GM18507 (cell line): ENCODE measurements at places on chromosomes 16 and 17.
A peak's percentile ranks its signal among the peaks of the same experiment; 100 is the strongest.

DNA sequence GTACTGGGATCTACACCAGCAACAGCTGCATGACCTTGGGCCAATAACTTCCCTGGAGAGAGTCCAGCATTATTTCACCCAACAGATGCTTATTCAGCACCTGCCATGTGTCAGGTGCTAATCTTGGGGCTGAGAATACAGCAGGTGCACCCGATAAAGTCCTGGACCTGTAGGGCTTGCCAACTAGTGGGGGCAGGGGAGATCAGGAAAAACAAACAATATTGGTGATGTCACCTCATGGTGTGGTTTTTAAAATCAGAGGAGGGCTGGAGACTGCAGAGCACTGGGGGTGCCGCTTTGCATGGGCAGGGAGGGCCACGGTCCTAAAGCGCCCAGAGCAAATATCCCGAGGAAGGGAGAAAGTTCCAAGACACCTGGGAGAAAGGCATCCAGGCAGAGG is 218.8 kb downstream of the C16orf95 start:
- no peak for DNase-seq

DNA sequence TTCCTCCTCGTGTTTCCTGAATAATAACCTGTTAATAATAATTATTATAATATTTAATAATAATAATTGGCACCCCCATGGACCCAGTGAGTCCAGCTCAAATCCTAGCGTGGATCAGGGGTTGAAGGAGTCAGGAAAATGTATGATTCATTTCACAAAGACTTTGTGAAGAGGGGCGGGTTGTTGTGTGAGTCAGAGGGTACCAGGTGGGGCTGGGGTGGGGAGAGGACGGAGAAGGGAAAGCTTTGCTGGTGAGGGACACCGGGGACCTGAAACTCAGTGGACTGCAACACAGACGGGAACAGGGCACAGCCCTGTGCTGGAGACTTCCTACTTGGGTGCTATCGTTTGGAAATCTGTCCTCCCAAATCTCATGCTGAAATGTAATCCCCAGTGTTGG is 3.1 kb upstream of the ADORA2B start:
- DNase-seq: no peak

- DNase-seq: peak; percentile 66
Observed at GRCh38 chr17:41835800-41836549, at the start of gene NT5C3B. TSS of gene NT5C3B (minus strand) at chr17:41836232. CDS start at chr17:41836193, 39 bp downstream.

DNA sequence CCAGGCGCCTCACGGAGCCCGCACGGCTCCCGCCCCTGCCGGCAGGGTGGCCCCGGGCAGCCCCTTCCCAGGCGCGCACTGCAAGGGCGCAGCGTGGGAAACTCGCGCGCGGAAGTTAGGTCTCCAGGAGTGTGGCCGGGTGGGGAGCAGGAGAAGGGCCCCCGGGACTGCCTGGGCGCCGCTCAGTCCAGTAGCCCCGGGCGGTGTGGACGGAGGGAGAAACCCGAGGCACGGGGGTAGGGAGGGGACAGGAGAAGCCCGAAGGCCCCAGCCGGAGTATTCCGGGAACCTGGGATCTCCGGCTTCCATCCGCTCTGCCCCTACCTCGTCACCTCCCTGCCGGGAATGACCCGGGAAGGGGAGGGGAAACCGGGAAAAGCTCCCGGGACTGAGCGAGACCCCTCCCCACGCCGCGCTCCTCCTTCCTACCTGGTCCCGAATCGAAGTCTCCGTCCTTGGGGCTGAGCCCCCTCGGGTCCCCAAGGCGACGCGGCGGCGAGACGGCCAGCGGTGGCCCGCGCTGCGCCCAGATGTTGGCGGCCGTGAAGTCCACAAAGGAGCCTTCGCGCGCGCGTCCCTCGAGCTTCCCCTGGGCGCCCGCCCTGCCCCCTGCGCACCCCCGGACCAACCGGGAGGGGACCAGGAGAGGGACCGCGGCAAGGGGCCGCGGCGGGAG is 418 bp downstream of the SOCS3 start:
- no peak for DNase-seq

- DNase-seq: no peak
Observed at GRCh38 chr16:67546761-67547422, 15.4 kb upstream of the CTCF start.

DNA sequence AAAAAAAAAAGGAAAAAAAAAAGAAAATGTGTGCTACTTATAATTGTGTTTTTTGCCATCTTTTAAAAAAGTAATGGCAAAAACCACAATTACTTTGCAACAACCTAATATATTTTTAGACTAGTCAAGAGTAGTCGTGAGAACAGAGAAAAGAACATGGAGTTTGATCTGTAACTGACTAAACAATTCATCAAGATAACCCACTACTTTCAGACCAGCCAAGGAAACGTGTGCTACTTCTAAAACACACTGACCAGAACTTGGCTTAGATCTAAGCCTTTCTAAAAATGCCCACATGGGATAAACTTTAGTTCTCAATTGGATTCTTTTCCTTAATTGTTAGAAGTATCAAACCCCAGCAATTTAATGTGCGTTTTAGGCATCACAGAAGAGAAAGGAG is 616 bp downstream of the PECAM1 start:
- no peak for DNase-seq

GRCh38 chr16:69365901-69366300 is 14.3 kb upstream of the TMED6 start:
- no peak for DNase-seq

GRCh38 chr16:80526418-80527061 is 14.3 kb upstream of the DYNLRB2 start:
- peak; percentile 4 for DNase-seq

- DNase-seq: no peak
Observed at GRCh38 chr16:89785523-89786155, 30.8 kb downstream of the FANCA start.

- no peak for DNase-seq
Observed at GRCh38 chr16:73356401-73357079, 308.6 kb upstream of the ZFHX3 start.

DNA sequence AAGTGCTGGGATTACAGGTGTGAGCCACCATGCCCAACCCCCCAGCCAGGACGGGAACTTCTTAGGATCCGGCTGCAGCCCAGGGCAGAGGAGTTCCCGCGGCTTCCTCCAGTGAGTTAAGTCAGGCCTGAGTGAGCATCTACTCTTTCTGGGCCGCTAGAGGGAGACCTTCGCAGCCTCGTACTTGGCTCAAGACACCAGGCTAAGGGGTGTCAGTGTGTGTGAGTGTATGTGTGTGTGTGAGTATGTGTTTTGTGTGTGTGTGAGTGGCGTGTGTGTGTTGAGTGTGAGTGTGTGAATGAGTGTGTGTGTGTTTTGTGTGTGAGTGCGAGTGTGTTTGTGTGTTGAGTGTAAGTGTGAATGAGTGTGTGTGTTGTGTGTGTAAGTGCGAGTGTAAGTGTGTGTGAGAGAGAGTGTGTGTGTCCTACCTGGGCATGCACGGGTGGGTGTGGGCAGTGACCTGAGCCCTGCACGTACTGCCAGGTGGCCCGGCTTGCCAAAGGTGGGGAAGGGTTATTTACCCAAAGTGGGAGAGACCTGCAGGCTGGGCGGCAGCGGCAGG is 58.5 kb downstream of the TMEM235 start:
- peak; percentile 68 for DNase-seq

- DNase-seq: no peak
Observed at GRCh38 chr16:3121851-3122467, 9.6 kb downstream of the ZNF205 start.

DNA sequence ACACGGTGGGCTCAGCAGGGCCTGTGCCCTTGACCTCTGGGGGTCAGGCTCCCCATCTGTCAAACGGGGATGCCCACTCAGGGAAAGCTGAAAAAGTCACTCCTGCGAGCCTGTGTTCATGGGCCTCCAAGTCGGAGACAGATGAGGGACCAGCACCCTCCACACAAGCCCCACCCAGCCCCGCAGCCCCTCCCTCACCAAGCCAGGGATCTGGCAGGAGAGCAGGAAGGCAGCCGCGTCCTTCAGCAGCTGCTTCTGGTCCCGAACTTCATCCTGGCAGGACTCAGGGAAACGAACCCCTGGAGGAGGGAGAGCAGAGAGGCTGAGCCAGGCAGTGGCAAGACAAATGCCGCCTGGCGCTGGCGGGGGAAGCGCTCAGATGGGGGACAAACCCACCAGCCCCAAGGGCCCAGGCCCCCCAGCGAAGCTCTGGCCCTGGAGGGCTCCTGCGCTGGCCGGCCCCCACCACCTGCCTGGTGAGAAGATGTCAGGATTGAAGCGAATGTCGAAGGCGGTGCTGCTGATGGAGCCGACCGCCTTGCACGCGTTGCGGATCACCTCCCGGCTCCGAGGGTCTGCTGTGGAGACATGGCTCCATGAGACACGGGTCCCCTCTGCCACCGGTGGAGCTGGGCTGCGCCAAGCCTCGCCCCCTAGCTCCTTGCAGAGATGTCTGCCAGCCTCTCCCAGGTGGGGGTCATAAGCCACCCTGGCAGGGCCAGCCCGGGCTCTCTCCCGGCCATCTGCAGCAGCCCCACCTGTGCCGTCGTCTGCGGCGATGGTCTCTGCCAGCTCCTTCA is 15.4 kb downstream of the CLUH start:
- DNase-seq: no peak

DNA sequence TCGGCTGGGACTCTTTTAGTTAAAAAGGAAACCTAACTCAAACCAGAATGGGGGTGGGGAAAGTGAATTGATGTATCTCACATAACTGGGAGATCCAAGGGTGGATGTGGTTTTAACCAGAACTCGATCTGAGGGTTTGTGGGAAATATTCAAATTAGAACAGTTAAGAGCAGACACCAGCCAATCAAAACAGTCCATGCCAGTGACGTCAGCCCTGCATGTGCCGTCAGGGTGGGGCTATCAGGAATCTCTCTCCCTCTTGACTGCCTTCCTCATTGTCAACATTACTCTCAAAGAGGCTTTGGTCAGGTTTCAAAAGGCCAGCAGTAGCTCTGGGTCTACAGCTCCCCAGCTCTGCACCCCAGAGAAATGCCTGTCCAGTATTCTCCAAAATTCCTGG is 94.2 kb upstream of the HSBP1 start:
- no peak for DNase-seq

DNA sequence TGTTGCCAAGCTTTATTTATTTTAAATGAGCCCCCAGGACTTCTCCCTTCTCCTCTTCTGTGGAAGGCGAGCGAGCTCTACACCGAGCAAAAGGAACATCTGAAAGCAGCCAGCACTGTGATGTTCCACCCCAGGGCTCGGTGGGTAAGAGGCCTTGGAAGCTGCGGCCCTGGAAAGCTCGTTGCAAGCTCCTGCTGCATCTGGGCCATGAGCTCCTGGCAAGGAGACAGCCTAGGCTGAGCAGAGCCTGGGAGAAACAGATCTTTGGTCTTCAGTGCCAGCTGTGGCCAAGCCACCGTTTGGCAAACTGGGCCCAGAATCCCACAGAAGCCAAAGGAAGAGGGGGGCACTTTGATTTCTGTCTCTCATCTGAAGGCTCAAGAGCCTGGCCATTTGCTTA is 114.1 kb downstream of the ENGASE start:
- DNase-seq: no peak

- DNase-seq: no peak
Observed at GRCh38 chr16:11414815-11415775, 69.8 kb downstream of the RMI2 start.

DNA sequence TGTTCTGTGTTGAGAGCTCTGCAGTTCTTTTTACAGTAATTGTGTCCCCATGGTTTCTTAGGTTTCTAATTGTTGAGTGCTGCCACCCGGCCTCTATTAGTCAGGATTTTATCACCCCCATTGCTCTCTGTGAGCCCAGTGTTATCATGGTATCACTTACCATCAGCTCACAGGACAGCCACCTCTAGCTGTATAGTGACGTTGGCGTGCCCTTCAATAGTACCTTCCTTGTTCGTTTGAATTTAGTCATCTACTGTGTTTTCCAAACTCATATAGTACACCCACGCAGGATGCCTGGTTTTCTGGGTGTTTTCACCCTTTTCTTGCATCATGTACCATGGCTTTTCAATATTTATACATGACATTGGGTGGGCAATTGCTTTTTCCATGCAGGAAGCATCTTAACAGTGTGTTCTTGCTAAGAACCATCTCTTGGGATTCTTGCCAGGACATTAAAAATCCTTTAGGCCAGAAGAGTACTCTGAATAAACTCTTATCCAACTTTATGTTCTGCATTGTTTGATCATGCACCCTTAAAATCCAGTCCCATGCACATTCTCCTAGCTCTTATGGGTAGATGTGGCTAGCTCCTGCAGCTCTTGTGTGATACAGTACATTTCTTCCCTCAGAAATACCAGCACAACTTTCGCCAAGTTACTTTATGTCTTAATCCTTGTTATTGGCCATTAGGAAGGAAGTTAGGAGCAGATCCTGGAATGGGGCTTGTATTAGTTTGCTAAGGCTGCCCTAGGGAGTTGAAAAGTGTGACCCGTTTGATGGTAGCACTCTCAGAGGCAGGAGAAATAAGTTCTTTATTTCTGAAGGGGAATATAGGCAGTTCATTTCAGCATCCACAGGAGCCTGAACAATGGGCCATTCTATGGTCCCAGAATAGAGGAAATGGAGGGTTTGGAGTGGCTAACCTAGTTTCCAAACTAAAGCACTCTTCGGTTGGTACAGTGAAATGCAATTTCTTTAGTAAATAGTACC is 11.3 kb upstream of the ABCA10 start:
- DNase-seq: no peak
